ENCODE measurements at places on chromosomes 3 and 15.
A peak's percentile ranks its signal among the peaks of the same experiment; 100 is the strongest.

DNA sequence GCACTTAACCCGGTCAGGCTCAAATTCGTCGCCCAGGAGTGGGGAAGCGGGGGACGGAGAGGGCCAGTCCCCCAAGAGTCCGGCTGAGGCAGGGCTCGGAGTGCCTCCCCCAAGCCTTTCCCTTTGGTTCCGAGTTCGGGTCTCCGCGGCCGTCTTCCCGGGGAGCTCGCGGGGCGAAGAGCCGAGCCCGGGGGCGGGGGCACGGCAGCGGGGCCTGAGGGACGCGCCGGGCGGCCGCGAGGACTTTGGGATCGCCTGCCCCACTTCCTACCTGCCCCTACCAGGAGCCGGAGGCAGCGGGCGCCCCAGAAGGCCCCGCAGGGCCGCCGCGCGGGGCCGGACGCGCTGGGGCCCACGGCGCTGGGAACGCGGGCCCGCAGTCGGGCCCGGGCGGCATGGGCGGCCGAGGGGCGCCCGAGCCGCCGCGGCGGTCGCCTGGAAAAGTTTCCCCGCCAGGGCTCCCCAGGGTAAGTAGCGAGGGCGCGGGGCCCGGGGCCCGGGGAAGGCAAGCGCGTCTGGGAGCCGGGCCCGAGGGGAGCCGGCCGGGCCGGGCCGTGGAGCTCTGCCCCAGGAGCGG, 2.8 kb downstream of the FURIN start:
- peak; percentile 39 for DNase-seq

DNA sequence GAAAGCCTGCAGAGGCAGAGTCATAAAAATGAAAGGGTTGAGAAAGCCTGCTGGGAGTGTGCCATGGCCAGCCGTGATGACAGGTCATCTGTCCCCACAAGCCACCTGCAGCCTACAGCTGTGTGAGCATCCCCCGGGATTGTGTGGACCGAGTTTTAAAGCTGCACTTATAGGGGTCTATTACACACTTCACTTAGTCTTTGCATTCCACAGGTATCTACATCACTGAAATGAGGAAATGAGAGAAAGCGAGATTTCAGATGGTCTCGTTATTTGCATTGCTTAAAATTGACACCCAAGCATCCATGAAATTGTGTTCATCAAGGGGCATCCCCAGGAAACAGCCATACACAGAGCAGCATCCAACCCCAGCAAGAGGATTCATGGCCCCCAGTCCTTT, 137.6 kb upstream of the TRIM42 start:
- DNase-seq, result no peak

DNA sequence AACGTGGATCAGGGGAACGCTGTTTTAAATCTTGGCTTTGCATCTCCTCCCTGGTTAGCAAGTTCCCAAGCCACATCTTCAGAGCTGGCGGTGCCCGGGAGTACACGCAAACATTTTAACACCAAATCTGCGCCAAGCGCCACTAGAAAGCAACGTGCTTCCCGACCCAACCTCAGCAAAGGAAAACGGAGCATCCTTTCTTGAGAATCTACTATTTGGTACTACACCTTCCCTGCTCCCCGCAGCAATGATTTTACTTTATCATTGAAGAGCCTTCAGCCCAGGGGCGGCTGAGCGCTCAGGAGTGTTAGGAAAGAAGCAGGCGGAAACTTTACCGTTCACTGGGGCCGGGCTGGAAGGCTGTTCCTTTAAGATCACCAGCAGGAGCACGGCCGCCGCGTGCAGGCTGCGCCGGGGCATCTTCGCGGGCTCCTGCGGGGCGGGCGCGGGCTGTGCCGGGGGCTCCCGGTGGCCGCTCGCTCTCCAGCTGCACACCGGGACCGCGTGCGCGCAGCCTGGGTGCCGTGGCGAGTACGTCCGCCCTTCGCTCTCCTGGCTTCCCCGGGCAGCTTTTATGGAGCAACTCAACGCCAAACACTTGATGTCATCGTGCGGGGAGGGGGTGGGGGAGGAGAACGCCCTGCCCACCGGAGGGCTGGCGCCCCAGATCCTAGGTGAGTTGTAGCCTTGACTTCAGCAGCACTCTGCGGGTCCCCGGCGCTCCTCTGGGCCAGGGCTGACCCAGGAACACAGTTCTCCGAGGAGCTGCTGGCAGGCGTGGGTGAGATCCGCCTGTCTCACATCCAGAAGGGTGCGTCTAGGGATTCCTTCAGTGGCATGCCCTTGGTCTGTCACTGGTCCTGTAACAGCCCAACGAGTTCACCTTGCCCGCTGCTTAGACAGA, at the start of gene CA12:
CA12 (minus strand) TSS at position 546 of the 904 bp plus-strand sequence; CDS start at position 420, 126 bp downstream.
- peak; percentile 40 for DNase-seq

- DNase-seq, result no peak
Observed at GRCh38 chr3:32848215-32848614, 30.4 kb downstream of the TRIM71 start.

DNA sequence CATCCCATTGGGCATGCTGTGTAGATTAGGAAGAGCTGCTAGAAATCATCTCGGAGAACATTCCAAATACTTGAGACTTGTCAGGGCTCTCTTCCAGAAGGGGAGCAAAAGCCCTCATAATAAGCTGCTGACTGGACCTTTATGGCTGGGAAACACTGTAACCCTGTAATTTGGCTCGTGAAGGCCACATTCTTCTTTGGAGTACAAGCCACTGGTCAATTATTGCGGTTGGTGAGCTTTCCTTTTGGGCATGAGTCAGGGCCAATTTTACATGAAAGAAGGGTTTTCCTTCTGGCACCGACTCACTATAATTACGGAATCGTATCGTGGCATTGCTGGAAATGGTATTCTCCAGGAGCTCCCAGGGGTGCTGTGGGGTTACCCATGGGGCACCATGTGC, 434.5 kb upstream of the RGMA start:
- peak; percentile 34 for DNase-seq

Data from RKO (cell line).